GM13976 (cell line): ENCODE measurements at places on chromosomes 3 and 15.
A peak's percentile ranks its signal among the peaks of the same experiment; 100 is the strongest.

DNA sequence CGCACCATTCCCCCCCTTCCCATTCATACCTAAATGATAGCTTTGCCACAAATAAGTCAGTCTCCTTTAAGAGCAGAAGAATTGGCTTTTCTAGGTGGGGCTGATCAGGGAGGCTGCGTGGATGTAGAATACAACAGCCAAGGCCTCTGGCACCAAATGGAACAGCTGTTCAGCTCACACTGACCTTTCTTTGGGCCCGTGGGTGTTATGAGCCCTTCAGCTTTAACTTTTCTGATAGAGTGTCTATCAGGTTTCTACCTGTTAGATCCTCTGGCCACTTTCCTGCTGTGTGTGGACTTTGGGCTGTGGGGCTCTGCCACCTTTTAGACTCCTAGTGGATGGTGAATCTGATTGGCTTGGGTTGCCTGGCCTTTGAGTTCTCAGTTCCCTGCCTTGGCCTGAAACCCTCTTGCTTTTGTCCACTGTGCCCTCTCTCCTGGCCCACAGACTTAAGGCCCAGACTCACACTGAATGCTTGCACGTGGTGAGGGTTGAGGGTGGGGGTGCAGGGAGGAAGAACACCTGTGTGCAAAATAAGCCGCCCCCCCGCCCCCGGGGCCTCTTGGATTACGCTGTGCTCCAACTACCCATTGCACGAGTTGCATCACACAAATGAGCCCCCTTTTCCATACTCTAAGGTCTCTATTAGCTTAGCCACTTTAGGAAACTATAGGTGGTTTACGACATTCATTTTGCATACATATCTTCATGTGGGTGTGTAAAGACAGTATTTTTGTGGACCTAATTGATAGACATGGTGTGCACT, 1.3 kb upstream of the RFX7 start:
- peak; percentile 38 for DNase-seq

DNA sequence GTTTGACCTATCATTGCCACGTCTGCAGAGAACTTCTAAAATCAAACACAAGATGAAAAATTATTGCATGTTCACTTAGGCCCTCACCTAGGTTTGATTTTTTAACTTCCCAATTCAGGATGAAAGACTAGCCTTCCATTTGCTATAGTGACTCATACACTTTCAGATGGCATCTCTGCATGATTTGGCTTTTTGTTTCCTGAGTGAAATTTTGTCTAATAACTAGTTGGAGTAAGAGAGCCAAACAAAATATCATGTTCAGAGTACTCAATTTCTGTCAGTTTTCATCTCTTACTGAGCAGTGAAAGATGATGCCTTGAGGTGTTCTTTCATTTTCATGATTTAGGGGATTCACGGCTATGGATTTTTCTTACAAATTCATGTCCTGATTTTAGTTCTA, 122.9 kb downstream of the NSUN3 start:
- DNase-seq, result no peak

- no peak for DNase-seq
Measured at GRCh38 chr3:21562243-21562642, 188.8 kb downstream of the ZNF385D start.

- no peak for DNase-seq
Measured at GRCh38 chr3:74390121-74390877, 224.2 kb downstream of the CNTN3 start.

- DNase-seq, result no peak
Measured at GRCh38 chr15:57567891-57568290, 23.8 kb upstream of the MYZAP start.
